ENCODE measurements at places on chromosomes 6 and 20.

- DNase-seq, result no peak
Observed at GRCh38 chr6:129955584-129955983, 62.8 kb upstream of the L3MBTL3 start.

DNA sequence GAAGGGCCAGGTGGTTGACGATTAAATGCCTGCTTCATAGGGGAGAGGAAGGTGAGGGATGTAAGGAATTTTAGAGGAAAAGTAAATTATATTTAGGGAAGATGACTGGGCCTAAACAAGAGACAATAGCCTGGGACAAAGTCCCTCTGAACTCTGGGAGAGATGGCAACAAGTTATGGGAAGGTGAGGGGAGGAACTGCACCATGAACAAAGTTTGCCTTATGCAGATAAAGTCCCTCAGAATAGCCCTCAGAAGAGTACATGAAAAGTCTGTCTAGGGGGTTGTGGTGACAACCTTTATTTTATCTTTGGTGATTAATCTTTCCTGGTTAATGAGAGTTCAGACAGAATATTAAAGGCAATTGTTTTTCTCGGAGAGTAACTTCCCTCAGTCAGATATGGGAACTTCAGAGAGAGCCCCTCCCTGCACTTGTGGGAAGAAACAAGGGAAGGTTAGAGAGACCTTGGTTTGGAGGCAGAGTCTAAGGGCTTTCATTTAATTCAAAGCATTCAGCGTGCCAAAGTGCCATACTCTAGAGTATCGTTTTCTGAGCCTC is 27.1 kb upstream of the FAM217A start:
- DNase-seq, result no peak

DNA sequence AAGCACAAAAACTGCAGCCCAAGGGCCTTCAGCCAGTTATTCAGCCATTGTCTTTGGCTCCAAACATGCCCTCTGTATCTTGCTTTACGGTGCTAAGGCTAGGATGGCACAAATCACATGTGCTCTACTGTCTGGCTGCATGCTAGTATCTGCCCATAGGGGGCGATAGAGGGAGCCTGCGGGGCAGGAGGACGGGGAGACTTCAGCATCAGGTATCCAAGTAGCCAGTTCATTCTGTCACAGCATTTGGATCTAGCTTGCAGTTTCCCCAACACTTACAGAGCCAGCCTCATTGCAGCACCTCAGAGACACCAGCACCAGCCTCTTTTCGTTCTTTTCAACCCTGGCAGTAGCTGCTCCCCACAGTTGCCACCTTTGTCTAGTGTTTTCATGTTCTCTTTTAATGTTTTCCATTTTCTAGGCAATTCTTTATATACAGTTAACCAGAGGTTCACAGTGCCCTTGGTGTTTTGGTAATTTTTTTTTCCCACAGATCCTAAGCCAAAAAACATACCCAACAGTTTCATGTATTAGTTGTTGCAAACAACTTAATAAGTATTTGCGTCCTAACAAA is 705.9 kb downstream of the PTPRT start:
- no peak for DNase-seq

- no peak for DNase-seq
Observed at GRCh38 chr6:97059473-97059872, 134.9 kb downstream of the KLHL32 start.

GRCh38 chr6:31870385-31870921 is 7.8 kb upstream of the NEU1 start:
- DNase-seq, result no peak

GRCh38 chr6:167291623-167292300 is 647 bp downstream of the UNC93A start:
- DNase-seq, result no peak
